ENCODE measurements at places on chromosomes 11 and 22.

DNA sequence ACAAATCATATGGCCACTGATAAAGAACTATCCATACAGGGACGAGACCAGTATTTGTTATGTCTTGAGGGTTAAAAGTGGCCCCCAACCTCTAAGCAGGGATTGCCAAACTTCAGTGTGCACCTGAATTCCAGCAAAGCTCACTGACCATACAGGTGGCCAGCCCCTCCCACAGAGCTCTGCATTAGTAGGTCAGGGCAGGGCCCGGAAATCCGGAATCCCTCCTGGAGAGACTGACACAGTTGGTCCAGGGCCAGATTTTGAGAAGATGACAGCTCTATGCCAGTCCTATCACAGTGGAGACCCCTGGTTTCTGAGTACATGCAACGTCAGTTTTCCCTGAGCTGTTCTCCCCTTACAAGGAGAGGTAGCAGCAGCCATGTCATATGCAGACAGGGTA is 20.8 kb downstream of the VPS37C start:
- DNase-seq, result no peak

- DNase-seq, result no peak
Measured at GRCh38 chr11:3613998-3614741, 27.6 kb downstream of the ART5 start.

DNA sequence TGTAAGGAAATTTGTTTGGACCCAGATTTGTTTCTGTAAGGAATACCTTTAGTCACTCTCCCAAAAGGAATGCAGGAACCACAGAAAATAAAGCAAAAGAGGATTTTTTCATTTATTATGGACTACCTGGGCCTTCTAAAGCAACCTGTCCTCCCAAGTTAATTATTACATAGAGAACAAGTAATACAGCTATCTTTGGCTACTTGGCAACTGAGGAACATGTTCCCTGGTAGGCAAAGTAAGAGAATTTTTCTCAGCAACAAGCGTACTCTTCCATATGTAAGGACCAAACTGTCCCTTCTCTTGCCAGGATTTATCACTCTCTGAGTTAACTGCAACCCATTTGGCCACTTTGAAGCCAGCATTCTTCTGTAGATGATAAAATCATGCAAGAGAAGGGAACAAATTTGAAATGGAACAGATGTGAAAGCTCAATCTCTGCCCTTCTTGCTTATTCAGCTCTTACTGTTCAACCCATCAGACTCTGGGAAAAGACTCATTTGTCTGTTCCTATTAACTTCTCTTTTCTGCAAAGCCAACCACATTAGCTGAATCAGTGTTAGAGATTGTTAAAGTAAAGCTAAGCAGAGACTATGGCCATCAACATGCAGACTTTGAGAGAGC is 190.2 kb downstream of the SWAP70 start:
- no peak for DNase-seq

GRCh38 chr11:117475716-117476530 is 148.3 kb downstream of the CEP164 start:
- no peak for DNase-seq

DNA sequence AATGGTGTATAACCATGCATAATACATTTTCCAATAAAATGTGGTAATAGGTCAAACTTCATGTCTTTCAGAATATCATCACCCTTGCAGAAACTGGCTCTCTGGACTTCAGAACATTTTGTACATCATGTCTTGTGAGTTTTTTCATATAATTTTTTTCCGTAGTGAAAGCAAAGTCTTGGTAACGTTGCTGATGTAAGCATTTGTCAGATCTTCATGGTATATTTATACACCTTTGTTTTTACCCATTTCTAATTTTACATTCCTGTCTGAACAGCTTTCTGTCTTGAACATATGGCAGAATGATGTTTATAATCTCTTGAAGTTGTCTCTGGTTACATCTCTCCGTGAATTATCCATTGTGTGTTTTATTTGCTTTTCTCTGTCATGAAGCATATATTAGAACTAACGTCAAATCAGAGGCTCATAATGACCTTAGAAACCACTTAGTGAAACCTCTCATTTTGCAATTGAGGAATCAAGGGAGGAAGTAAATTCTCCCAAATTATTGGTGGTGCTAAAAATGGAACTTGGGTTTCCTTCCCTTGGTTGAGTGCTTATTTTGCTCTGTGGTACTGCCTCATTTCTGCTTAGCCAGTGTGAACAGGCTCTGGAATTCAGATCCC is 37.4 kb downstream of the CSRP3 start:
- DNase-seq, result no peak

Data from activated T-helper 2 cell treated with anti-CD3 and anti-CD28 coated beads, Interferon-gamma antibody, Interleukin-2, Interleukin-4, amounts not matched to agents 10 μg/mL and 5 μg/mL and 100 μg/mL, durations not matched to agents 14 hours and 24 hours and 36 hours (primary cell).